ENCODE measurements at places on chromosomes 2 and 18. TPM values are rescaled to one million over a fixed set of nuclear protein-coding genes. Genes with fewer than 3 reads are reported as not detected.

The STPG4 gene
- total RNA-seq: 10.6 TPM

The REG3G gene
- total RNA-seq: 0.86 TPM

The GMCL1 gene
- 16.7 TPM for total RNA-seq

The FIGN gene
- not detected for total RNA-seq

The ASB18 gene
- total RNA-seq: not detected

The CIDEA gene
- total RNA-seq: not detected

The C2orf66 gene
- total RNA-seq: not detected

The RAB27B gene
- 2.2 TPM for total RNA-seq

The LIMS3 gene
- total RNA-seq: 1.1 TPM

The DCAF17 gene
- total RNA-seq: 17.7 TPM

The HSPE1 gene
- 291 TPM for total RNA-seq

The UGT1A5 gene
- not detected for total RNA-seq

DNA sequence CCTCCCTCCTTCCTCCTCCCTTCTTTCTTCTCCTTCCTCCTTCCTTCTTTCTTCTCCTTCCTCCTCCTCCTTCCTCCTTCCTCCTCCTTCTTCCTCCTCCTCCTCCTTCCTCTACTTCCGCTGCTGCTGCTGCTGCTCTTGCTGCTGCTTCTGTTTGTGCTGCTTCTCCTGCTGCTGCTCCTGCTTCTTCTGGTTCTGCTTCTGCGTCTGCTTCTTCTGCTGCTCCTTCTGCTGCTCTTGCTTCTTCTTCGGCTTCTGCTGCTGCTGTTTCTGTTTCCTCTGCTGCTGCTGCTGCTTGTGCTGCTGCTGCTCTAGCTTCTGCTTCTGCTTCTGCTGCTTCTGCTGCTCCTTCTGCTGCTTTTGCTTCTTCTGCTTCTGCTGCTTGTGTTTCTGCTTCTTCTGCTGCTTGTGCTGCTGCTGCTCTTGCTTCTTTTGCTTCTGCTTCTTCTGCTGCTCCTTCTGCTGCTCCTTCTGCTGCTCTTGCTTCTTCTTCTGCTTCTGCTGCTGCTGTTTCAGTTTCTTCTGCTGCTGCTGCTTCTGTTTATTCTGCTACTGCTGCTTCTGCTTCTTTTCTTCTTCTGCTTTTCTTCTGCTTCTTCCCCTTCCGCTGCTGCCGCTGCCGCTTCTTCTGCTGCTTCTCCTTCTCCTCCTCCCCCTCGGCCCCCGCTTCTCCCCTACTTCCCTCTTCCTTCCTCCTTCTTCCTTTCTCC lies 8.6 kb downstream of the SNRNP27 start:
- DNase-seq: no peak

GRCh38 chr18:45568017-45568416 lies 47.3 kb upstream of the SLC14A2 start:
- no peak for DNase-seq

DNA sequence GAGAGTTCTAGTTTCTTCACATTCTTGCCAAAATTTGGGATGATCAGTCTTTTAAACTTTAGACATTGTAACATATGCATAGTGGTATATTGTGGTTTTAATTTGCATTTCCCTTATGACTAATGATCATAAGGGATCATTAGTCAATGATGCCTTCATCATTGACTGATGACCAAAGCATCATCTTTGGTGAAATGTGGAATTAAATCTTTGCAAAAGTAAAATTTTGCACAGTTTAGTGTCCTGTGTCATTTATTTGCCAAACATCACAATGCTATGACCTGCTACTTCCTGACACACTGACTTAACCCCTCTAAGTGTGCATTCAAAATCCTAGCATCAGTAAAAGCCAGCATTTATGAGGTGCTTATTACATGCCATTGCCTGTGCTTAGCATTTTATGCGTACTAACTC lies 58.9 kb upstream of the SLC1A4 start:
- no peak for DNase-seq

DNA sequence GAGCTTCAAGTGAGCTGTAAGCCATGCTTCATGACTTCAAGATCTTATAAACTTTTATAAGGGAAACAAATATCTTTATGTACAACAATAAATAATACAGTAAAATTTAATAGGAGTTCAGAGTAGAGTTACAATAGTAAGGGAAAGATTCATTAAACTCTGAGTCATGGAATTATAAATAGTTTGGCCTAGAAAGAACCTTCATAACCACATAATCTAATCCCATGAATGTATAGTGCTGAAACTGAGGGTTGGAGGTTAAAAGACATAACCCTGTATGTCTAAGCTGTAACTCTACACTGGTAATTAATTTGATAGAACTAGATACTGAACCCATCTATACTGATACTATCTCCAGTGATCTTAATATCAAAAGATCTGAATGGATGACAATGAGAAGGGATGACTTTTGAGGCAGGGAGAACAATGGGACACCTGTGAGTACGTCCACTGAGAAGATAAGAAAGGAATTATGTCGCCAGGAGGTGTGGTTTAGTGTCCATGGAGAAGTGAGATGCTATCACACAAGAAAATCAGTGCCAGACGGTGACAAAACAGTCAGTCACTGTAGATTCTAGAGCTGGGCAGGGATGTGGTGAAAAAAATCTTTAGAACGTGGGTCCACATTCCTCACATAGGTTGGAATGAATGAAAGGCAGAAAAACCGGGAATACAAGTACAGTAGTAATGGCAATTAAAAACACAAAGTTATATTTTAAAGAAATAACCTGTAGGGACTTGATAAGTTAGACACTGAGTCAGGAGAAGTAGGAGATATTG lies 1.1 kb downstream of the IL1F10 start:
- DNase-seq: no peak

GRCh38 chr2:214837466-214837865 lies 28.0 kb upstream of the BARD1 start:
- DNase-seq: no peak

- DNase-seq: no peak
Observed at GRCh38 chr2:128646091-128646490, 327.4 kb upstream of the HS6ST1 start.

- no peak for DNase-seq
Observed at GRCh38 chr2:64866797-64867196, 122.4 kb upstream of the SLC1A4 start.

- no peak for DNase-seq
Observed at GRCh38 chr2:121502246-121502645, 28.4 kb upstream of the RNU4ATAC start.

DNA sequence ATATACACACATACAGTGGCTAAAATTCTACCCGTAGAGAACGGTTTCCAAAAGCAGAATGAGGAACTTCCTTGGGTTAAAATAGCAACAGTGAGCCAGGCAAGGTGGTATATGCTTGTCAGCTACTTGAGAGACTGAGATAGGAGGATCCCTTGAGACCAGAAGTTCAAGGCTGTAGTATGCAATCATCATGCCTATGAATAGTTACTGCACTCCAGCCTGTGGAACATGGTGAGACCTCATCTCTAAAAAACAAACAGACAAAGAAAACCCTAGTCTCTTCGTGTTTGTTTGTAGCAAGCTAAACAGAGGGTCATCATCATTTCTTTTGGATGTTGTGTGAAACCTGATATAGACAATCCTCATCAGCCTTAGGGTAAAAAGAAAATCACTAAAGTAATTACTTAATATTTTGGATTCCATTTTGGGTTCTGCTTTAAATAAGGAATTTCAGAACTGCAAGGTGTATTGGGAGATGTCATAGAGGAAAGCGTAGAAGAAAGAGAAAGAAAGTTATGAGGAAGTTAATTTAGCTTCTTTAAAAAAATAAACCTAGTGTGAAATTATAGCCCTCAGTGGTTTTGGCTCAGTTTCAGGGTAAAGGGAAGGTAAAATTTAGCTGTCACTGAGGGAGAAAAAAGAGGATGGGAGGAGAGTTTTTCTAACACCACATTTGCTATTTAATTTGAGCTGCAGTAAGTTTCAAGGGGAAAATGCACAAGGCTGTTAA lies 46.5 kb downstream of the PLEK start:
- no peak for DNase-seq

GRCh38 chr2:122542236-122542635 lies 786.8 kb downstream of the TSN start:
- no peak for DNase-seq

DNA sequence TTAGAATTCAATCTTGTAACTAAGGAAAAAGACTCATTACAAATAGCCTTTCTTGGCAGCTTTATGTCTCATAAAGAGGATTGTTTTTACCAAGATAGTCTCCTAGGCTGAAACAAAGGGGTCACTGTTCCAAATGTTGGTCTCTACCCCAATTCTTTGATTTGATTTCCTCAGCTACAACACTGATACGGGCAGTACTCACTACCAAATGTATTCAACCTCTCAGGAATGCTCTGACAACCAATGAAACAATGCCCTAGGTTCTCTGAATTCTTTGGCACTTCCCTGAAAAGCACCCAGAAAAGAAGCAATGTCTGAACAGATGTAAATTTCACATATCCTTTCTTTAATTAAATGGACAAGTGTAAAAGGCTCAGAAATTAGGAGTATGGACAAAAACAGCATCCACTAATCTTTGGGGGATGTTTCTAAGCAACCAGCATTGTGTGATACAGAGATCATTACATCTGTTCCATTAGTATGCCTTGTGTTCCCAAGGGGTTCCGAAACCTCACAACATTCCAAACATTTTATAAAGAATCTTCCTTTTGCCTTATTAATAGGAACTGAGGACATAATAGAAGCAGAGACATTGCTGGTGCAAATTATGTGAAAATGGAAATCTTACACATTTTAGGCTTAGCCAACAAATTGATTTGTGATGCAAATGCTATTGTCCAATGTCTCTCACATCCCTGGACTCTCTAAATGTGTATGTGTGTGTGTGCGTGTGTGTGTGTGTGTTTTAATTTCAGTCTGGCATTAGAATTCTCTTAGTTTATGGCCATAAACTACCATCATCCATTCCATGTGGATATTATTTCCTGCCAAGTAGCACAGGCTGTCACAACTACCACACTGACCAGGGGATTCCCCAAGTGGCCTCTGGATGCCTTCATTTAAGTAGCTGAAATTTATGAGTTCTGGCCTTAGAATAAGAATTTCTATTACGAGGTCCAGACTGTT lies 276.0 kb downstream of the MTX2 start:
- DNase-seq: no peak

GRCh38 chr2:170771421-170771937 lies 1.3 kb downstream of the ERICH2 start:
- no peak for DNase-seq

DNA sequence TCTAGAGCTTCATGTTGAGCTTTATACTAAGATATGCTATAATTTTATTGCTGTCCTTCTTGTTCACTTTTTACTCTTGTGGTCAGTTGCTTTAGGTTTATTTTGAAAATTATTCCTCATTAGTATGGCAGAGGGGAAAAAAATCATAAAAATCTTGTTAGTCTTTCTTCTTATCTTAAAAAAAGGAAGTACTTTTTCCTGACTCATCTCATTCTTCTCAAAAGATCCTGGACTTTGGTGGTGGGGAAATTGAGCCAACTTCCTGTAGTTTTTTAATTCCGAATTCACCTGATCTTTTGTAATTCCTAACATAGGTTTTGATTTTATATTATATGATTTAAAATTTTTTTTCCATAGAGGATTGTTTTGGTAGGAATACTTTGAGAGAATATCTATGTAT lies 3.8 kb downstream of the SLC4A1AP start:
- DNase-seq: no peak

- no peak for DNase-seq
Observed at GRCh38 chr2:47009253-47009767, 93.7 kb upstream of the MCFD2 start.

DNA sequence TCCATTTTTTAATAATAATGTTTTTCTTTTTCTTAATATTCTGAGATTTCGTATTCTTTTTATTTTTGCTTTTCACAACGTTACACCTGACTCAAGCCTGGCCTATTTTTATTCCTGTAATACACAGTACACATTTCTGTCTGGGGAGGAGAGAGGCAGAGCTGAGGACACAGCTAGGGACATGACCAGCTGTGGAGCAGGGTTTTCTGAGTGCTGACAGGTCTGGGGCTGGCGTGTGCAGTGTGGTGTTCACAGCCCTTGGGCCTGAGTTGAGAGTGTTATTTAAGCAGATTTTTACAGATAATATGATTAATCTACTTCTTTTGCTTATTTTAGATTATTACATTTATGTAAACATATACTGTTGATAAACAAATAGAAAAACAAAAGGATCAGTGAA lies 55.9 kb downstream of the ZAP70 start:
- DNase-seq: no peak

- no peak for DNase-seq
Observed at GRCh38 chr2:11754700-11755015, 8.2 kb downstream of the LPIN1 start.

GRCh38 chr2:219058541-219059374 lies 2.0 kb downstream of the IHH start:
- DNase-seq: no peak

DNA sequence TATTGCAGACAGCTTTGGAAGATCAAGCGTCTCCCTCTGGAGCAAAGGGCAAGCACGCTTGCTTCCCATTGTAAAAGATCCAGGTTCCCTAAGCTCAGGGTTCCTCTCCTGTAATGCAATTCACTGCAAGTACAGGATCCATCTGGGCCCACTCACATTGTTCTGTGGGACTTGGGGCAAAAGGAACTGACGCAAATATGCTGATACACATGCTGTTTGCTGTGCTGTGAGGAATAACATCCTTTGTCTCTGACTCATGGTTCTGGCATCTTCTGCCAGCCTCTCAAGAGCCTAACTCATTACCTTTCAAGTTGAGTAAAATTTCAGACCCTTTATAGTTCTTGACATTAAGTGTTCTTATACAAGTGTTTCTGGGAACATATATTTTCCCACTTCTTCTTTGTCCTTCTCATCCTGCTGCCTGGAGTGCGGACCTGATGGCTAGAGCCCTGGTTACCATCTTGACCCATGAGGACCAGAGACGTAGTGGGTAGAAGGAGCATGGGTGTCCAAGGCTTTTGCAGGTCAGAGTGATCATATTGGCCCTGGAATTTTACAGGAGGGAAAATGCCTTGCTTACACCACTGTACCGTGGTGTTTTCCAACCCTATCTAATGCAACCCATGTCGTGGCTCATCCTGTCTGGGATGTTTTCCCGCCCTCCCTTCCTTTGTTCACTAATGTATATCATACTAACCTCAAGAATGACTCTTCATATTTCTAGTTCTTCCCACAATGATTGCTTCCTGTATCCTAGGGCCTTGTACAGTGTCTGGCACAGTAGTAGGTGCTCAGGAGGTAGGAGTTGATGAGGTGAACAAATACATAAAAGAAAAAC lies 145.7 kb upstream of the GLI2 start:
- DNase-seq: no peak

Data from HCT116 (cell line).